Aorta (tissue), 5 donors: ENCODE measurements at places on chromosomes 3 and 15. TPM values are rescaled to one million over a fixed set of nuclear protein-coding genes. Genes with fewer than 3 reads are reported as not detected.
A peak's percentile ranks its signal among the peaks of the same experiment; 100 is the strongest.

The HYAL1 gene
- 9.3 TPM for total RNA-seq

The LINGO1 gene
- 1.9 TPM for total RNA-seq

The TUSC7 gene
- not detected for total RNA-seq

The SPINK8 gene
- not detected for total RNA-seq

The HIGD2B gene
- not detected for total RNA-seq

The MASP1 gene
- total RNA-seq, result 3.8 TPM

DNA sequence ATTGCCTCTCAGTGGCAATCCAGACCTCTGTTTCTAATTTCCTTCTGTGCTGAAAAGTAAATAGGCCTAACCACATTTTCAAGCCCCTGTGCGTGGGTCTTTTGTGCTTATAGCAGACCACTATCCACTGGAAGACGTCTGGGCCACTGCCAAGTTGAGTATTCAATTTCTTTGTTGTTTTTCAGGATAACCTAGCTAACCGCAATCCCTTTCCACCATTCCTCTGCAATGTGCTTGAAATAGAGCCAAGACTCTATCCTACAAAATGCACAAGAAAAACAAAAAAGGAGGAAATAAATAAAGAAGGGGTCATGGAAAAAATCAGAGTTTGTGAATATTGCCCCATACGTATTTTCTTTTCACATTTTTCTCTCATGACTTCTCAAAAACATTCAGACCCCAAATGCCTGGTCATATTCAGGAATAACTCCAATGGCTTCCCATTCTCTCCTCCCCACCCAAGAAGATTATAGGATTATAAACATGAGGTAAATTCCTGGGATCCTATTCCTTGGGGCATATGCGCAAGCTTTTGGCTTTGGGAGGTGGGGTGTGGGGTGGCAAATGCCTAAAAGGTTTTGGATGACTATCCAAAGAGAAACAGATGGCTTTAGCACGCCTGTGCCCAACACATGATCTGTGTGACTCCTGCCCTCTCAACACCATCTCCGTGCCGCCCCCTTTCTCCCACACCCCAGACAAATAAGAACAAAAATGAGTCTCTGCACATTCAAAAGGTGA, 217.9 kb upstream of the THBS1 start:
- DNase-seq, result no peak
- no peak overlapping the region for H3K4me3 ChIP-seq
- H3K27ac ChIP-seq, result no peak overlapping the region

- H3K4me3 ChIP-seq, result no peak overlapping the region
- H3K27ac ChIP-seq, result no peak overlapping the region
- no peak for DNase-seq
- no peaks in the 10 kb centered on the region for H3K27me3 ChIP-seq
- no peaks in the 10 kb centered on the region for H3K36me3 ChIP-seq
Observed at GRCh38 chr3:129534428-129535027, 6.1 kb downstream of the RHO start.

GRCh38 chr3:57727106-57727505, 29.0 kb upstream of the SLMAP start:
- H3K27me3 ChIP-seq, result no peaks in the 10 kb centered on the region
- no peaks in the 10 kb centered on the region for H3K4me1 ChIP-seq
- H3K27ac ChIP-seq, result no peak overlapping the region

DNA sequence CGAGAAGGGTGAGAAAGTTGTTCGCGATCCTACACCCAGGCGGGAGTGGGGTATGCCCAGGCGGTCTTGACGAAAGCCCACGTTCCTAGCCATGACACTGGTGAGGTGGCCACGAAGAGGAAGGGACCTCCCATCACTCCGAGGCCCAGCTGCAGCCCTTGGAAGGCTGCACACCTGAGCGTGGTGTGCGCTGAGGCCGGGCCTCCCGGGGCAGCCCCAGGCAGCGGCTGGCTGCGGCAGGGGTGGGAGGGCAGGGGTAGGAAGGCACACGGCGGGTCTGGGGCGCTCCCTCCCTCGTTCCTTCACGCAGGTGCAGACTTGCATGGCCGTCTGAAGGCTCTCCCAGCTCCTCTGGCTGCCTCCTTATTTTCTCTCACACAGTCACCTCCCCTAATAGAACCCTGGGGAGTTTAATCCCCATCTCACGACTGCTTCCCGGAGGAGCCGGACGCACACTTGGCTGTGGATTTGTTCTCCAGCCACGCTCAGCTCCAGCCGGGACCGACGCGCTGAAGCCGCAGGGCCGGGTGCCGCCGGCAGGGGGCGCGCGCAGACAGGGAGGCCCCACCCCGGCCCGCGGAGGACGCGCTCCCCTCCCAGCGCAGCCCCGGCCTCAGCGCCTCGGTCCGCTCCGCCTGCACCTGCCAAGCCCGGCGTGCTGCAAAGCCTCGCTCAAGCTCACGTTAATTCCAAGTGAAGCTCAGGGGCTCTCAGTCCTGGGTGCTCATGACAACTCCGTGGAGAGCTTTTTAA, 37.8 kb upstream of the MUC4 start:
- no peaks in the 10 kb centered on the region for H3K4me1 ChIP-seq
- no peak overlapping the region for H3K4me3 ChIP-seq
- no peaks in the 10 kb centered on the region for H3K36me3 ChIP-seq
- no peak overlapping the region for H3K27ac ChIP-seq
- DNase-seq, result no peak
- H3K27me3 ChIP-seq, result no peaks in the 10 kb centered on the region

DNA sequence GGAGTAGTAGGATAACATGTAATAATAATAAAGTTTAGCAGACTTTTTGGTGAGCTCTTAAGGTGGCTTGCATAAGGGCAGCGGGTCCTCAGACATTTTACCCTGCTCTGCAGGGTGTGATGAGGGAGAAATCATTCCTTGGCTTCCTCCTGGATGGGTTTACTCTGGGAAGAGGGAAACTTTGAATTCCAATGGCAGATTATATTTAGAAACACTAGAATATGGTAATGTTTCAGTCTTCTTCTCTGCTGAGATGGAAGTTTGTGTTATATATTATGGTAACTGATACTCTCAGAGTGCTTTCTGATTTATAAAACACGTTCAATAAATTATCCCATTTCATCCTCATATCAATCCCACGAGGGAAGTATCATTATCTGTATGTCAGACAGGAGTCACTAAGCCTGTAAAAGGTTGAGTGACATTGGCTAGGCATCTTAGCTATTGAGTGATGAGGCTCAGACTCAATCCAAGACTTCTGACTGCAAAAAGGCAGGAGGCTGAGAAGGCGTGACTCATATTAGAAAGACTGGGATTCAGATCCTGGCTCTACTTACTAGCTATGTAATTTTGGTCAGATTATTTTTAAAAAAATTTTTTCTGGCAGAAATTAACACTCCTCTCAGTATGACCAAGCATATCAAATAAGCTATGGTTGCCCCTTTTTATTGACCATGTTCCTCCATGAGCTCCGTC, 19.3 kb downstream of the PDIA5 start:
- no peak overlapping the region for H3K27ac ChIP-seq
- no peaks in the 10 kb centered on the region for H3K36me3 ChIP-seq
- peaks cover 9% of the 10 kb centered on the region for H3K4me1 ChIP-seq
- DNase-seq, result no peak
- no peak overlapping the region for H3K4me3 ChIP-seq

GRCh38 chr3:83513051-83513450, 1445.7 kb upstream of the CADM2 start:
- no peak overlapping the region for H3K4me3 ChIP-seq
- H3K4me1 ChIP-seq, result no peaks in the 10 kb centered on the region
- no peaks in the 10 kb centered on the region for H3K27me3 ChIP-seq
- no peak overlapping the region for H3K27ac ChIP-seq
- DNase-seq, result no peak

DNA sequence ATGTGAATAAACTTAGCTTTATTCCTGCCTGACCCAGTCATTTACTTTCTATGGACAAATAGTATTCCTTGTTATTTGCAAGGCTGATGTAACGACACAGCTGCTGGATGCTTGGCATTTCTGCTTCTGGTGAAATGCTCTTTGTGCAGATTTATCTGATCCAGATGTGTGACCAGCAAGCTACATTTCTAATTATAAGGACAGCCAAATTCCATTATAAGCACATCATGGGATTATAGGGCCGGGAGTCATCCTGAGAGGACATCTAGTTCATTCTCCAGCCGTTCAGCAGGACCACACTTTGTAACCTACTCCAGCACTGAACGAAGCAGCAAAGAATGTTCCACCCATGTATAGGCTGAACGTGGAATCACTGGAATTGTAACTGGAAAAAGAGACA, 42.9 kb downstream of the FNDC3B start:
- no peak for DNase-seq
- no peaks in the 10 kb centered on the region for H3K27me3 ChIP-seq
- H3K27ac ChIP-seq, result no peak overlapping the region

- no peaks in the 10 kb centered on the region for H3K36me3 ChIP-seq
- peak; percentile 86 for DNase-seq
- H3K4me3 ChIP-seq, result peak overlapping the region; percentile 76
- no peaks in the 10 kb centered on the region for H3K27me3 ChIP-seq
- peak overlapping the region; percentile 93 for H3K27ac ChIP-seq
Observed at GRCh38 chr3:24493746-24494617, 668 bp downstream of the THRB start.

GRCh38 chr3:87009271-87009670, 18.3 kb upstream of the VGLL3 start:
- no peaks in the 10 kb centered on the region for H3K36me3 ChIP-seq
- no peaks in the 10 kb centered on the region for H3K4me1 ChIP-seq
- no peaks in the 10 kb centered on the region for H3K27me3 ChIP-seq
- no peak overlapping the region for H3K4me3 ChIP-seq
- no peak for DNase-seq

- no peak overlapping the region for H3K4me3 ChIP-seq
- no peaks in the 10 kb centered on the region for H3K27me3 ChIP-seq
- H3K36me3 ChIP-seq, result no peaks in the 10 kb centered on the region
- no peak overlapping the region for H3K27ac ChIP-seq
Observed at GRCh38 chr3:139509631-139510030, 29.9 kb downstream of the RBP1 start.

- no peaks in the 10 kb centered on the region for H3K27me3 ChIP-seq
- no peaks in the 10 kb centered on the region for H3K36me3 ChIP-seq
- H3K4me3 ChIP-seq, result no peak overlapping the region
- no peak overlapping the region for H3K27ac ChIP-seq
- no peak for DNase-seq
Observed at GRCh38 chr15:94485148-94485719, 253.9 kb downstream of the MCTP2 start.

DNA sequence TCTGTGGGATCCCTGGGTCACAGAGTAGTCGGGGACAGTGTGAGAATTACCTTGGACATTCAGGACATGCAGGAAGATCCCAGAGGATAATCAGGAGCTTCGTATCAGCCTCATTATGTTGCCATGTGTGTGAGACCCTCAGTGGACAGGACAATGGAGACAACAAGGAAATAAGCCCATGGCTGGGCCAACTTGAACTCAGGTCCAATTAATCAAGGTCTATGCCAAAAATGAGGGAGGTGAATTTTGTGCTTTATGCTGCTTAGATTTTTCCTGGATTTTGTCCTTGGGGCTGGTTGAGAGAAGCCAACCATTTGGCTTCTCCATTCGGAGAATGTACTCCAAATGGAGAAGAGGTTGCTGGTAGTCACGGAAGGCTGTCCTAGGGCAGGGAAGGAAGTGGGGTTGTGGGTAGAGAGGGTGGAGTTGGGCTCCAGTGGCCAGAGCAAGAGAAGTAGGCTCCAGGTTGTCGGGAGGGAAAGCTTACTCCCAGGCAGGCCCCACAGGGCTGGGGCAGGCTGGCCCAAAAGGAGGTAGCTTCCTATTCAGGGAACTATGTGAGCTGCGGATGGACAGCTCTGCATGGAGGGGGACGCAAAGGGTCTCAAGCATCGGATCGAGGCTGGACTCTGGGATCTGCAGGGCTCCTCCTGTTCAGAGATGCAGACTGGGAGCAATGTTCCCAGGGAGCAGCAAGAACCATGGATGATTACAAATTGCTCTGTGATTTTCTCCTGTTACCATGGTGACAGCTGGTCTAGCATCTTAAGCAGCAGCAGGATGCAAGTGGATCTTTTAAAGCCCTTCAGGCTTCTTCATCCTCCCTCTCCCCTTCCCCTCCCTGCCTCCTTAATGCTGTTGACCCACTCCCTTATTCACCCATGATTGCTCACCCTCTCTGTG, 91.1 kb downstream of the WNT7A start:
- no peak overlapping the region for H3K27ac ChIP-seq
- no peak overlapping the region for H3K4me3 ChIP-seq
- DNase-seq, result no peak

DNA sequence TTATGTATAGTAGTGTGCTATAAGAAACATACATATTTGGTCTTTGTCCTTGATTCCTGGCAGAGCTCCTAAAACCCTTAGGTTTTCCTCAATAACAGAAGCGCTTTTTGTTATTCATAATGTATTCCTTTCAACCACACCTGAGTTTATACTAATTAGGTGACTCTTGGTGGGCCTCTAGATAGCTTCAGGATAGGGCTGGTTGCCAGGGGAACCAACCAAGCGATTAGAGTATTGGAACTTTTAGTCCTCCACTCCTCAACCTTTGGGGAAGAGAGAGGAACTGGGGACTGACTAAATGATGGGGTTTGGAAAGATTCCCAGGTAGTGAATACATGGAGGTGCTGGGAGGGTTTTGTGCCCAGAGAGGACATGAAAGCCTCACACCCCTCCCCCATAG, 24.6 kb downstream of the TMCC1 start:
- no peak overlapping the region for H3K4me3 ChIP-seq
- no peaks in the 10 kb centered on the region for H3K27me3 ChIP-seq
- H3K27ac ChIP-seq, result no peak overlapping the region
- no peak for DNase-seq
- no peaks in the 10 kb centered on the region for H3K4me1 ChIP-seq

DNA sequence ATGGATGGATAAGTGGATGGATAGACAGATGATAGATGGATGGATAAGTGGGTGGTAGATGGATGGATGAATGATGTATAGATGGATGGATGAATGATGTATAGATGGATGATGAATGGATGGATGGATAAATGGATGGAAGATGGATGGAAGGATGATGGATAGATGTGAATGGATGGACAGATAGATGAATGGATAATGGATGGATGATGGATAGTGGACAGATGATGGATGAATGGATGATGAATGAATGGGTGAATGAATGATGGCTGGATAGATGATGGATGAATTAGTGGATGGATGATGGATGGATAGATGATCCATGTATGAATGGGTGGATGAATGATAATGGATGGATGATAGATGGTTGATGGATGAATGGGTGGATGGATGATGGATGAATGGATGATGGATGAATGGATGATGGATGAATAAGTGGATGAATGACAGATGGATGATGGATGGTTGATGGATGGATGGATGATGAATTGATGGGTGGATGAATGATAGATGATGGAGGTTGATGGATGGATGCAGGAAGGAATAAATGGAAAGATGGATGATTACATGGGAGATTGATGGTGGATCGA, 69.3 kb downstream of the ITGA11 start:
- no peaks in the 10 kb centered on the region for H3K27me3 ChIP-seq
- H3K27ac ChIP-seq, result no peak overlapping the region
- no peak for DNase-seq
- H3K4me3 ChIP-seq, result no peak overlapping the region
- no peaks in the 10 kb centered on the region for H3K4me1 ChIP-seq

DNA sequence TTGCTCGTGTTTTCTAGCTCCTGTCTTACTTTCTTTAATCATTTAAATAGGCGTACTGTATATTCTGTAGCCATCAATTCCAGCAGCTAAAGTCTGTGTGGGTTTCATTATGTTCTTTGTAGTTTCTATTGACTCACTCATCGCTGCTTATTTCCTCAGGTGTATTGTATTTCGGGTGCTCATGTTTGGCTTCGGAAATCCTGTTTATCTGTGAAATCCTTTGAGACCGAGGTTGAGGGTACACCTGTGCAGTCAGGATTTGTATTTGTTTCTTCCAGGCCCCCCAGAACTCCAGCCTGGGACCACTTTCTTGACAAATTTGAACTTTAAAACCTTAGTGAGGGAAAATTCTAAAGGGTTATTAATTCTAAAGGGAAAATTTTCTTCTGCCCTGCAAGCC, 2.0 kb upstream of the PAK2 start:
- H3K4me1 ChIP-seq, result peaks cover 2% of the 10 kb centered on the region
- DNase-seq, result no peak
- no peaks in the 10 kb centered on the region for H3K27me3 ChIP-seq
